Activated naive CD4-positive, alpha-beta T cell treated with Interleukin-2 at 50 U/mL for 16 hours (primary cell): ENCODE measurements at places on chromosomes 6 and 20.
A peak's percentile ranks its signal among the peaks of the same experiment; 100 is the strongest.

DNA sequence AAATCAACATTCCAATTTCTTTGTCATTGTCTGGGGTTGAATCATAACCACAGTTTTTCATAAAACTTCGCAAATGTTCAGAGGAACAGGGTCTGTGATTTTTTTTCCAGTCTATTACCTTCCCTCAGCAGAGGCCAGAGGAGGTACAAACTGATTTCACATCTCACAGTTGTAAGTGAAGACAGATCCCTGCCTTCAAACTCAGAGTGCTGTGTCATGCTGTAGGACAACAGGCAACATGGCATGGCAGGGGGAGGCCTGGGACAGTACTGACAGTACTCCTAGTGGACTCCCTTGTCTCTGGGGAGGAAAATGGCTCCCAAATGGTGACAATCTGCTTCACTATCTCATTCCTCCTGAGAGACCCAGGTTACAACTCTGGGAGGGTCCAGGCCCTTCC is 308.6 kb downstream of the CDC5L start:
- no peak for DNase-seq

DNA sequence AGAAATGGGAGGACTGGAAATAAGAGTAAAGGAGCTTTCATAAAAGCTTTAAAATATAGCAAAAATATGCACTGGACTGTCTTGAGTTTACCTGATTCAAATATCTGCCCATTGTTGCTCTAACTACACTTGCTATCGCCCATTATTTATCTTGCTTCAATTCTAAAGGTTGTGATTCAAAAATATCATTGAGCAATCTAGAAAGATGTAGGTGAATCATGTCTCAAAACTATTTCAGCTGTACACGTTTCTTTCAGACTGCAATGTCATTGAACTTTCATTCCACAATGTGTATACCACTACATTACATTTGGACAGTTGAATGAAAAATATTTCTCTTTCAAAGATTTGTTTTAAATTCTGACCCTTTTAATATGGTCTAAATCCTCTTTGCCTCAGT is 545.6 kb downstream of the BMP2 start:
- no peak for DNase-seq

GRCh38 chr6:30747300-30747687 is 2.9 kb upstream of the IER3 start:
- no peak for DNase-seq

DNA sequence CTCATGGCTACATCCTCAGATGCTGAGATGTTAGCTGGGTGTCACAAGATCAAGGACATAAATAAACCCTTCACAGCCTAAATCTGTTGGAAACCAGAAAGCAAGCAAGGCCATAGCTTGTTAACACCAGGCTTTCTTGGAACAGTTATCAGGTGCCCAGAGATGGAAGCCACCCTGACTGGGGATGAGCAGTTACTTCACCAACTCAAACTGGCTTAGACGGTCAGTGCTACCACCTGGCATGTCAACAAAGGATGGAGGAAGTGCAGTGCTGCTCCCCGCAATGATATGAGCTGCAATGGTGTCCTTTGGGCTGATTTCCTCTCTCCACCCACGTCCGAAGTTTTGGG is 28.9 kb upstream of the SMIM29 start:
- no peak for DNase-seq

GRCh38 chr20:1430004-1430451 is 36.6 kb downstream of the NSFL1C start:
- no peak for DNase-seq

DNA sequence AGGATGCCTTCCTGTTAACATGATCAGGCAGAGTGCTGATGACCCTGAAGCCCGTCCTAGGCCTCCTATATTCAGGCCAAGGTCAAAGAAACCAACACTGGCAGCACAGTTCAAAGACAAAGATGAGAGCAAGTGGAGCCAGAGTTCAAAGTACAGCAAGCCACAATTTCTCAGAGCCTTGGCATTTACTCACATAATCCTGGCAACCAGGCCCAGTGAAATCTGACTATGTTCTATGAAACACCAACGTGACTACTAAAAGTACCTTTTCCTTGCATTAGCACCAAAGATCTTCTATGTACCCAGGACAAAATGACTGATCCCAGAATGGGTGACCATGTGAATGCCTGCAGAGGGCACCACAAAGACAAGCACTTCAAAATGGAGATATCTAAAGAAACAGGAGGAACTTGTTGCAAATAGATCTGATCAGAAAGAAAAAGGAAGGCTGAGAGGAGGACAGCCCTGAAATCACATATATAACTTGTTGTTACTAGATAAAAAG is 3.9 kb downstream of the NFS1 start:
- DNase-seq: no peak

- DNase-seq: no peak
These were observed 447.9 kb downstream of the TFAP2B start for GRCh38 chr6:51266604-51267003.

DNA sequence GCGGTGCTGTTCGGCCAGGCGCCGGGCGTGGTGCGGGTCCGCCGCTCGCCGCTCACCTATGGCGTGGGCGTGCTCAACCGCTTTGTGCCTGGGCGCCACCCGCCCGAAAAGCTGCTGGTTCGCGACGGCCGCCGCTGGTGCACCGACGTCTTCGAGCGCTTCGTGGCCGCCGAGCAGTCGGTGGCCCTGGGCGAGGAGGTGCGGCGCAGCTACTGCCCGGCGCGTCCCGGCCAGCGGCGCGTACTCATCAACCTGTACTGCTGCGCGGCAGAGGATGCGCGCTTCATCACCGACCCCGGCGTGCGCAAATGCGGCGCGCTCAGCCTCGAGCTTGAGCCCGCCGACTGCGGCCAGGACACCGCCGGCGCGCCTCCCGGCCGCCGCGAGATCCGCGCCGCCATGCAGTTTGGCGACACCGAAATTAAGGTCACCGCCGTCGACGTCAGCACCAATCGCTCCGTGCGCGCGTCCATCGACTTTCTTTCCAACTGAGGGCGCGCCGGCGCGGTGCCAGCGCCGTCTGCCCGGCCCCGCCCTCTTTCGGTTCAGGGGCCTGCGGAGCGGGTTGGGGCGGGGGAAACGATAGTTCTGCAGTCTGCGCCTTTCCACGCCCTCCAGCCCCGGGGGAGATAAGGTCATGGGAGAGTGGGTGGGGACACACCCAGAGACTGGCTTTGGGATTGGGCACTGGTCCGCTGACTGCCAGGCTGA is 15.7 kb downstream of the ADISSP start:
- peak; percentile 68 for DNase-seq

DNA sequence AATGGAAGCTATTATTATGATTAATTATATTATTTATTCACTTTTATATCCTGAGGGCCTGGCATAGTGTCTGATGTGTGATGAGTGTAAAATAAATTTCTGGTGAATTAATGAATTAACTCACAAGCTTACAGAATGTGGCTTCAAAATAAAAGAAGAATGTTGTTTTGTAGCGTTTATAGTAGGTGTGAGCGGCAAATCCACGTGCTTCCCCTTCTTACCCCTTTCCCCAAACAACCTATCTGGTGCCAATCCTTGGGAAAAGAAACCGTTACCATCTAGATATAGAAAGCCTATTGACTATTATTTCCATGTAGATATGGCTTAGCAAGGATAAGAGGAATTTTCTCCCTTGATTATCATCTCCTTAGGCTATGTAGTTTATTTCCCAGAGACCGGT is 144.6 kb upstream of the CITED2 start:
- DNase-seq: no peak

DNA sequence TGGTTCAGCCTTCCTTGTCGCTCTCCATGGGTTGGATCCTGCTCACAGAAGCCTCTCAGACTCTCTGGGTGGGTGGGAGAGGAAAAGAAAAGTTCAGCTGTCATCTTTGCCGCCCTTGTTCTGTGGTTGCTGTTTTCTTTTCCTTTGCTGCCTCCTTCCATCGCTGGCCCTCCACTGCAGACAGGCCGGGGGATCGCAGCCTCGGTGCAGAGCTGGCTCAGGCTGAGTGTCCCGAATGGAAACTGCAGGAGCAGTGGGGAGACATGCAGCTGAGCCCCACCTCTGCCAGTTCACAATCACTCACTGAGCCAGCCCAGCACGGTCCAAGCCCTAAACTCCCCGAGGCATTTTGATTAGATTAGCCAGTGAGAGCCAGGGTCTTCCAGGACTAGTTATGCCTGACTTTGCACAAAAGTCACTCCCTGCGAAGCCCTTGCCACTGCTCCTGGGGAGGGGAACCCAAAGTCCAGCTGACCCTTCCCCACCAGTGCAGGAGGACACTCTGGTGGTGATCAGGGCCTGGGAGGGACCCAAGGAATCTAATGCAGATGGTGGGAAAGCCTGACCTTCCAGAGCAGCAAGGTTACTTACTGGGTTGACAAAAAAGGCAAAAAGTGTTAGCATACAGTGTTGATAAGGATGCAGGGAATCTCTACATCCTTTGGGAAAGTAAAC is 14.0 kb downstream of the NRN1 start:
- no peak for DNase-seq

- DNase-seq: no peak
These were observed 115.3 kb downstream of the CD83 start for GRCh38 chr6:14232889-14233288.

- no peak for DNase-seq
These were observed 80.8 kb downstream of the RCAN2 start for GRCh38 chr6:46410334-46410953.

DNA sequence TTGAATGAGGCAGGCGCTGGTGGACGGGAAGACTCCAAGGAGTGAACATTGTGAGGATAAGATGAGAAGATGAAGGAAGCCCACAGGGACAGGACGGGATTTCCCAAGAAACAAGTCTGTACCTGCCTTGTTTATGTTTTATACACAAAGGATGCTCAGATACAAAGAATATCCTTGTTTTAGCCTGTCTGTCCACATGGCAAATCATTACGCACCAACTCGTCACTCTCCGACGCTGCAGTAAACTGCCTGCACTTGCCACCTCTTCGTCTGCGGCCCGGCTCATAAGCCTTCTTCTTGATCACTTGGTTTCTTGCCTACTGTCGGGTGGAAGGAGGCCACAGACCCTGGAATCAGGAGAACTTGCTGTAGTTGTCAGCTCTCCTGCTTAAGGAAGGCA is 85.4 kb downstream of the CD83 start:
- DNase-seq: no peak

- no peak for DNase-seq
These were observed 46.9 kb downstream of the DLGAP4 start for GRCh38 chr20:36352843-36353553.
